ENCODE measurements at places on chromosomes 4 and X.

DNA sequence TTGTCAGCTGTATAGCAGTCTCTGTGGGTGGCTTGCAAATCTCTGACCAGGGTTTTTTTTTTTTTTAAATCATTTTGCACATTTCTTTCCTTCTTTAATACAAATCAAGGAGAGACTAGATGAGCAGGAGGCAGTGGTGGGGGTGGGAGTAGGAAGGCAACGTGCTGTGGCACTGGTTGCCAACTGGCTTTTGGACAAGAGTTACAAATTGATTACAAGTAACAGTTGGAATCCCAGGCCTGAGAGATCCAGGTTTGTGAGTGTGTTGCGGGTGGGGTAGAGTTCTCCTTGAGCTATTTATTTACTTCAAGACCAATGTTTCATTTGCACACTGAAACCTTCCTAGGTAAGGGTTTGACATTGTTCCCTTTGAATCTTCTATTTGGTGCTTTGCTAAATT, 325.3 kb downstream of the AFF2 start:
- no peak for DNase-seq

- DNase-seq, result no peak
Observed at GRCh38 chrX:24023972-24024669, 2.9 kb downstream of the KLHL15 start.

DNA sequence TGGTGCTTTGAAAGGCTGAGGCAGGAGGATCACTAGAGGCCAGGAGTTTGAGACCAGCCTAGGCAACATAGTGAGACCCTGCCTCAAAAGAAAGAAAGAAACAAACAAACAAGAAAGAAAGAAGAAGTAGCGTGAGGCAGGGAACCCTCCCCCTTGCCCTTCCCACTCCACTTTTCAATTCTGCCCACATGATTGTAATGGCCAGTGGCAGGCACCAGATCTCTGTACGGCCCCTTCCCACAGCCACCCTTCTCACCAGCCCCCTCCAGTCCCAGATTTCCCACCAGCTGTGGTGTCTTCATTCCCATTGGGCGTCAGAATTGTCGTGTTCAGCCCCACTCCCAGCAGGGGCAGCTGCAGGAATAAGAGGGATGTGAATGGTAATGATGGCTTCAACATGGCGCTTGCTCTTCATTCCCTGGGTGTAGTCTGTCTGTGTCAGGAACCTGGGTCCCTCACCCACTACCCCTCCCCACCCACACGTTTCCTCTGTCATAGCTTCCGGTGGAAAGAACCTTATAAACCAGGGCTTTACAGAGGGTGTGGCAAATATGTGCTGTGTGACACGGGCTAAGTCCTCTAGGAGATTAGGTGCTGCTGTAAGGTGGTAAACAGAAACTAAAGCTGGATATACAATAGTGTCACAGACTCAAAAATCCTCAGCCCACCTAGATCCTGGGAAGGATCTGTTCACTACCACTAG, at the start of gene IL2RG:
Gene IL2RG, minus strand, starts transcription at position 437 of the 703 bp plus-strand sequence. Its CDS starts 38 bp downstream, at position 399.
- peak; percentile 71 for DNase-seq

- DNase-seq, result no peak
Observed at GRCh38 chrX:41047878-41048534, 37.2 kb upstream of the USP9X start.

- DNase-seq, result no peak
Observed at GRCh38 chr4:92658318-92658717, 354.6 kb downstream of the GRID2 start.

DNA sequence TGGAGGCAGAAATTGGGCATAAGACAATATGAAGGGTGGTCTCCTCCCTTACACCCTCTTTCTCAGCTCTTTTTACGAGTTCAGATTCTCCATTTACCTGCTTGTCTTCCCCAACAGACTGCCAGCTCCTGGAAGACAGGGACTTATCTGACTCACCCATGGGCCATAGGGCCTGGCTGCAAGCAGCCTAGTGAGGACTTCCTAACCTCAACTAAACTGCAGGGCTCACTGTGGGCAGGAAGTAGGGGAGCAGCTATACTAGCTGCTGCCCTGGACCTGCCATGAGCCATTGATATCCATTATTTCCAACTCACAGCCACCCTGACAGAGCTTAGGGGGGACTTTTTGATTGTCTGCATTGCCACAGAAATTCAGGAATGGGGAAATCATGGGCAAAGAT, 11.5 kb upstream of the ZNF718 start:
- no peak for DNase-seq

- no peak for DNase-seq
Observed at GRCh38 chrX:116726806-116727205, 264.0 kb upstream of the CT83 start.

DNA sequence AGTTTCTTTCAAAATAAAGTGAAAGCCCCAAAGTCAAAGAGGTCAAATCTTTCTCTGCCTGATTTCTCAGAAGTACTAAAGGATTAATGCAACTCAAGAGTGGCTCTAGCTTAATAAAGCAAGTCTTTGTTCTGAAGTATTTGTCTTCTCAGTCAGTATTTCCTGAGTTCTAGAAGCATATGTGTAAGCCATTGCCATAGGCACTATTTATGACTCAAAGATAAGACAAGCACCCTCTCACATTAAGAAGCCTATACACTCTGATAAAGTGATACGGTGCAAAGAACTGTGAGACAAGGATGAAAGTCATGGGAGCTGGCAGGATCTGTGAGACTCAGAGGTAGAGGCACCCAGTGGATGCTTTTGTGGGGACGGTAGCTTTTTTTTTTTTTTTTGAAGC, 60.9 kb downstream of the AASDH start:
- DNase-seq, result no peak

DNA sequence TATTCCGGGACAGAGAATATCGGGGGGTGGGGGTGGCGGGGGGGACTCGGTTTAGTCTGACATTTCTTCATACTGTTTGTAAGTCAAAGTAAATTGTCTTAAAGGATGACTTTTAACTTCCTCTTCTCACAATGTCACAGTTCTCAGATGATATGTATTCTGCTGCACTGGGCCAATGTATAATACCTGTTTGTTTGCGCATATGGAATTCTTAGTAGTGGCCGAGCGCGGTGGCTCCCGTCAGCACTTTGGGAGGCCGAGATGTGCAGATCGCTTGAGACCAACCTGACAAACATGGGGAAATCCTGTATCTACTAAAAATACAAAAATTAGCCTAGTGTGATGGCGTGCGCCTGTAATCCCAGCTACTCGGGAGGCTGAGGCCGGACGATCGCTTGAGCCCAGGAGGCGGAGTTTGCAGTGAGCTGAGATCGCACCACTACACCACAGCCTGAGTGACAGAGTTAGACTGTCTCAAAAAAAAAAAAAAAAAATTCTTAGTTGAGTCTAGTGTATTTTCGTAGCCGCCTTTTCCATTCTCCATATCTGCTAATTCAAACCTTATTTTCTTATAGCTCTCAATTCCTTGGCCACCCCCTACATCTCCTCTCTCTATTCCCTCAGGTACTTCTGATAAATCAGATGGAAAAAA, 851 bp downstream of the POLR2B start:
- peak; percentile 46 for DNase-seq

GRCh38 chr4:46196086-46196485, 72.2 kb upstream of the GABRG1 start:
- DNase-seq, result no peak

GRCh38 chr4:109207061-109207460, 95.4 kb downstream of the COL25A1 start:
- no peak for DNase-seq

DNA sequence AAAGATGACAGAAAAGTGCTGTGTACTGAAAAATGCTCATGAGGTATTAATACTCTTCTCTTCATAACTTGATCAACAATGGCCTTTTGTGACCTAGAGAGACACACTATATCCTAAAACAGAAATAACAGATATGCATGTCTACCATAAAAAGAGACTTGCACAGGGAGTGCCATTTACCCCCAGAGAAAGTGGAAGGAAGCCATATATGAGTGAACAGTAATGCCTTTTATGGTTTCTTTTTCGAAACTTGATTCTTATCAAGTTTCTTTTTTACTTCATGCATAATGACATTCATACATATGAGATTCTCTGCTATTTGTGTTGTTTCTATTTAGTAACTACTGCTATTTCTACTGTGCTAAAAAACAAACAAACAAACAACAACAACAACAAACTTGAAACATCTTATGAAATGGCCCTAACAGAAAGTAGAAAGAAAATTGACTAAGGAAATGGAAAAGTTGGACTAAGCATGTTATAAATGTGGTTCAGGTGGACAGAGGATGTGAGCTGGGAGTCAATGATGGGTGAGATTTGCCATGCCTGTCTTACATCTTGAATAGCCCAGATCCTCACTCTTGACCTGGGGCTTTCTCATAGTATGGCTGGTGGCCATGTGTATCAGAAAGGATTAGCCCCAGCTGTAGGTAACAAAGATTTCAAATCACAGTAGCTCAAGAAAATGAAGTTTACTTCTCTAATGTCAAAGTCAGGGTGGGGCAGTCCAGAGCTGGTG, 43.8 kb downstream of the GEMIN8 start:
- DNase-seq, result no peak

- DNase-seq, result no peak
Observed at GRCh38 chrX:118718737-118719136, 8.7 kb upstream of the IL13RA1 start.

DNA sequence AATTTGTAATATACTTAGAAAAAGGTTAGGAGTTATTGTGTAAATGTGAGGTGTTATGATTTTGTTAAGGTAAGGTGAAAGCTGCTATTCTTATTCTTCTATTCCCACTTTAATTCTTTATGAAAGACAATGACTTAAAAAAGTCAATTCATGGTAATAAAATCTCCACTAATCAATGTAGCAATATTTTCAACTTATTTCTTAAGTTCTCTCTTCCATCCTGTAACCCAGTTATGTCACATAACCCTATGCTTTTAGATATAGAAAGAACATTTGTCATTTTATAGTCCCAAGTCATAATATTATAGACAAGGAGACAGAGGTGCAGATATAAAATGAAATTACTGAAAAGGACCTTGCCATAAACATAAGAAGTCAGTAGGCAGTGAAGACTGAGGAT, 157.9 kb upstream of the SLC7A11 start:
- no peak for DNase-seq
